ENCODE measurements at places on chromosomes 3 and 15. TPM values are rescaled to one million over a fixed set of nuclear protein-coding genes. Genes with fewer than 3 reads are reported as not detected.

Gene ZNF662
- polyA plus RNA-seq, result not detected

Gene WDR72
- polyA plus RNA-seq, result not detected

- no peak overlapping the region for H3K4me3 ChIP-seq
- DNase-seq, result no peak
- peaks cover 3% of the 10 kb centered on the region for H3K27me3 ChIP-seq
Observed at GRCh38 chr3:53555068-53555588, 60.7 kb downstream of the CACNA1D start.

DNA sequence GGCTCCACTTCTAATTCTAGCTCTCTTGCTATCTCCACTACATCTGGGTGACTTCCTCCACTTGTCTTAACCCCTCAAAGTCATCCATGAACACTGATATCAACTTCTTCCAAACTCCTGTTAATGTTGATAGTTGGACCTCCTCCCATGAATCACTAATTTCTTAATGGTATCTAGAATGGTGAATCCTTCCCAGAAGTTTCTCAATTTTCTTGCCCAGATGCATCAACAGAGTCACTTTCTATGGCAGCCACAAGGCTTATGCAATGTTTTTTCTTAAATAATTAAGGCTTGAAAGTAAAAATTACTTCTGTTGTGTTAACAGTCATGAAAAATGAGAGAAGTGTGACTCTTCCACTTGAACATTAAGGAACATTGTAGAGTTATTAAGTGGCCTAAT lies 164.3 kb downstream of the PCCB start:
- H3K27ac ChIP-seq, result no peak overlapping the region
- H3K36me3 ChIP-seq, result peaks cover 6% of the 10 kb centered on the region
- H3K27me3 ChIP-seq, result no peaks in the 10 kb centered on the region
- DNase-seq, result no peak
- H3K4me3 ChIP-seq, result no peak overlapping the region

- no peaks in the 10 kb centered on the region for H3K27me3 ChIP-seq
- DNase-seq, result no peak
- H3K4me3 ChIP-seq, result no peak overlapping the region
- peaks cover 7% of the 10 kb centered on the region for H3K4me1 ChIP-seq
- H3K36me3 ChIP-seq, result peaks cover 10% of the 10 kb centered on the region
Observed at GRCh38 chr15:77219841-77220240, 148.9 kb upstream of the TSPAN3 start.

- H3K4me3 ChIP-seq, result no peak overlapping the region
- H3K4me1 ChIP-seq, result no peaks in the 10 kb centered on the region
- no peak for DNase-seq
- H3K27me3 ChIP-seq, result peaks cover 6% of the 10 kb centered on the region
- no peaks in the 10 kb centered on the region for H3K36me3 ChIP-seq
Observed at GRCh38 chr3:73546961-73547360, 77.8 kb downstream of the PDZRN3 start.

GRCh38 chr3:139547666-139548065 lies 8.1 kb upstream of the RBP1 start:
- no peaks in the 10 kb centered on the region for H3K4me1 ChIP-seq
- peaks cover 13% of the 10 kb centered on the region for H3K27me3 ChIP-seq
- no peak for DNase-seq
- no peak overlapping the region for H3K4me3 ChIP-seq

DNA sequence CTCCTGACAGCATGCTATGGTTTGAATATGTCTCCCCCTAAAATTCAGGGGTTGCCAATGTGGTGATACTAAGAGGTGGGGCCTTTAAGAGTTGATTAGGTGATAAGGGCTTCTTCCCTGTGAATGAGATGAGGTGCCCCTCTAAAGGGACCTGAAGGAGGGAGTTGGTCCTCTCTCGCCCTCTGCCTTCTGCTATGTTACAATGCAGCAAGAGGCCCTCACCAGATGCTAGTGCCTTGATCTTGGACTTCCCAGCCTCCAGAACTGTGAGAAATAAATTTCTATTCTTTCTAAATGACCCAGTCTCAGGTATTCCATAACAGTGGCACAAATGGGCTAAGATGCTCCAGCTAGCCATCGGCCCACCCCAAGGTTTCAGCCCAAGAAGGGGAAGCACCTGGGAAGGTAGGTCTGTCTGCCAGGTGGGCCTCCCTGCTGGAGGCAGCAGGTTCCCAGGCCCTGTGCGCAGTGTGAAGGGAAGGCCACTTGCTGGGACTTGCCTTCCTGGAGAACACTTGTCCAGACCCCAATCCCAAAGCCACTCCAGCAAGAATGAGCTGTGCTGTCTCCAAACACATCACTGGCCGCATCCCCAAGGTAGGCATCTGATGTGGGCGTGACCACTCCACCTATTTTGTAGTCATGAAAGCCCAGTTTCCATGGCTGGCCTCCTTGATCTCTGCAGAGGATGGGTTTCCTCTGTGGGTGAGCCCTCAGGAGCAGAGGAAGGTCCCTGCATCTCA lies 9.0 kb downstream of the TGM4 start:
- H3K4me3 ChIP-seq, result no peak overlapping the region
- no peaks in the 10 kb centered on the region for H3K36me3 ChIP-seq
- H3K27ac ChIP-seq, result no peak overlapping the region
- DNase-seq, result no peak
- H3K4me1 ChIP-seq, result peaks cover 2% of the 10 kb centered on the region

- H3K4me1 ChIP-seq, result no peaks in the 10 kb centered on the region
- no peaks in the 10 kb centered on the region for H3K36me3 ChIP-seq
- no peak overlapping the region for H3K4me3 ChIP-seq
- DNase-seq, result no peak
- no peak overlapping the region for H3K27ac ChIP-seq
- H3K27me3 ChIP-seq, result peaks cover 19% of the 10 kb centered on the region
Observed at GRCh38 chr3:45209526-45209925, 16.6 kb downstream of the TMEM158 start.

Measured in naive B cell (primary cell).